ENCODE measurements at places on chromosomes 2 and 18.
A peak's percentile ranks its signal among the peaks of the same experiment; 100 is the strongest.

DNA sequence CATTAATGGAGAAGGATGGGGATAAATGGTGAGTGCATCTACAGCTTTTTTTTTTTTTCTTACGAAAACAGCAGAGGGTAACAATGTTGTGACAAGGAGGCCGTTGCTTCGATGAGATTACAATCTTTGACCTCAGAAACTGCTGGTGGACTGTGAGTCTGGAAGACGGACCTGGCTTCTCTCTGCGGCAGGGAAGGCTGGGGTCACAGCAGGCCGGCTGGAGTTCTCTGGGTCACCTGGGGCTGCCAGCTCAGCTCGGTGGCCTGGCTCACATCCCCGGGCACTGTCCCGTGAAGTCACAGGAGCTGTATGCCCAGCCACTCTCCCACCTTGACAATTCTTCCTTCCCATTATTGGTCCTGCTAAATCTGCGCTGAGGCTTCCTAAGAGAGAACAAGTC is 160.8 kb downstream of the ACKR3 start:
- no peak for DNase-seq

DNA sequence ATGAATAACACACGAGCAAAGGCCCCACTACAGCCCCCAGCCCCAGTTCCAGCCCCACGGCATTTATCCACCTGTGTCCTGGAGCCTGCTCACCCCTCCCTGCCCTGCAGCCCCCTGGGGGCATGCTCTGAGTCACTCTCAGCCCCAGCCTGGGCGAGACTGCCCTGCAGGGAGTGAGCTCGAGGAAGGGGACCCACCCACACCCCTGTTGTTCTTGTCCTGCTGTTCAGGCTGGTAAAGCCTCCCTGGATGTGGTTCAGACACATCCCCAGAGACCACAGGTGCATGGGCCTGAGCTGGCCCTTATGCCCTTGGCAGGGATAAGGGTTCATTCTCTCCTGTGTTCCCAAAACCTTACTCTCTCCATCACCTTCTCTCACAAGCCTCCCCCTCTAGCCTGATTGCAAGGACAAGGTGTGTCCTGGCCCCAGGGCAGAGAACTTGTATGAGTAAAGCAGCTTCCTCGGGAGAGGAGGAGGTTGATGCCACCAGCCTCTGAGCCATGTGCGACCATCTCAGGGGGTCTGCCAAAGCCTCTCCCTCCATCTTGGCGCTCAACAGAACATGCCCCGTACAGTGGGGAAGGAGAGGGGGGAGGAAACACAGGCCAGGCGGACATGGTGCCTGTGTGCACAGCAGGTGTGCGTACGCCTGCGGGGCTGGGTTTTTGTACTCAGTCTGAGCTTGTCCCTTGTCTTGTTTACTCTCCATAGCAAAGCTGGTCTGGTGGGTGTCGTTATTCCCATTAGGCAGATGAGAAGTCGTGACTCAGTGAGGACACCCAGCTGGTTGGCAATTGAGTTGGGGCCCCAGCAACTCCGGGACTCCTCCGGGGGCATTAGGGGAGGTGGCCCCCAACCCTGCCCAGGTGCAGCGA is 64.4 kb downstream of the CIB4 start:
- no peak for DNase-seq

- DNase-seq: no peak
Measured at GRCh38 chr2:70241340-70241739, 7.1 kb downstream of the TIA1 start.

DNA sequence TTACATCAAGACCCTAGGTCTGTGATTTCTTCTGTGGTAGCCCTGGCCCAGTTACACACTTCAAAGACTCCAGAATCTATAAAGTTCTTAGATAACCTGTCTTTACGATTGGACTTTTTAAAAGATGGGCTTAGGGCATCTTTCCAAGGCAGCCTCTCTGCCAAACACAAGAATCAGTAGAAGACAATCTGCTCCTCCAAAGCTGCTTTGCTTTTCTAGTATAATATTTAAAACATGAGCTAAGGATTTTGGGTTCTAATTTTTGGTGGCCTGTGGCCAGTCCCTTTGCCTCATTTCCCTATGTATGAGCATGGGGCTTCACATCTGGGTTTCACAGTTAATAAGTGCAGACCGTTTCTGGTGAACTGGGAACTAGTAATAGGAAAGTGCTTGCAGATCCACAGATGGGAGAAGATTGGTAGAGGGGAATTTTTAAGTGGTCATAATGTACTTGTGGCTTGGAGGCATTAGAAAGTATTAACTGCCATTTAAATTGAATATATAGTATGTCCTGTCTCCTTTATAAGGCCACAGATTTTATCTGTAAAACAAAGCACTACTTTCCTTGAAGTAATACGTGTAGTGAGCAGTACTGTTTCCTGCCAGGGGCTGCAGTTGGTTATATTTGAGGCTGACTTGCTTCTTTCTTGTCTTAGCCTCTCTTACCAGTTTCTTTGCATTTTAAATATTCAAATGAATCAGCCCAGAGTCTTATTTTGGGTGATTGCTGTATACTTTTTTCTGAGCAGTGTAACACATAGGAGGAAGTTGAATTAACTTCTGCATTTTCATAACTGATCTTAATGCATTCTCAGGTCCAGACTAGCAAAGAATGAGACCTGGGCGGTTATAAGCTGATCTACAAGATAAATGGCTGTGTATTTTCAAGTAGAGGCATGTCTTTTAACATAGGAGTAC is 1.5 kb downstream of the ARPC2 start:
- peak; percentile 68 for DNase-seq

- DNase-seq: no peak
Measured at GRCh38 chr2:18980786-18981430, 377.5 kb downstream of the OSR1 start.

DNA sequence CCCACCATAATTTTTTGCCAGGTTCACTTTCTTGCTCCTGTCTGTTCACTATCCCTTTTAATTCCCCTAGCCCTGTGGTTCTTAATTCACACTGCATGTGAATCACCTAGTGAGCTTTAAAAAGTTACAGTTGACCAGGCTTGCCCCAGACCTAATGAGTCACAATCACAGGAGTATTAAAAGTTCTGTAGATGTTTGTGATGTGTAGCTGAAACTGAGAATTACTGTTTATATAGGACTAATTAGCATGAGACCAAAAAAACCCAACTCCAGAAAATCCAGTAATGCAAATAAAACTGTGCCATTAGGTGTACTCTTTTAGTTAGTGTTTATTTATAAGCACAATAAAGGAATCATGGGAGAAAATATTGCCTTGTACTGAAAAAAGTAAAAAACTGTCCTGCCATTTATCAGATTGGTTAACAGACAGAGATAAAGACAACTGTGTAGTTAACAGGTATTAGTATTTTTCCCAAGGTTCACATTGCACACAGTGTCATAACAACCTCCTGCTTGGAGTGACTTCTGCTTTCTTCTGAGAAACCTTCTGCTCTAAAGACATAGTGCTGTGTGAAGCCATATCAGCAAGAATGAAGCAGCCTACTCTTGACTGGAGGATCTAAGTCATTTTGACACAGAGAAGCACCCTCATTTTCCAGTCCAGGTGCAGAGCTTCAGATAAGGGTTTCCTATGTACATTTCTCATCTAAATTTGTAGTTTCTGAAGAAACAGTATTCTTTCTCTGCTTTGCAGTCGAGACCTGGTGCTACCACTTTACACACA is 39.0 kb downstream of the VAPA start:
- no peak for DNase-seq

DNA sequence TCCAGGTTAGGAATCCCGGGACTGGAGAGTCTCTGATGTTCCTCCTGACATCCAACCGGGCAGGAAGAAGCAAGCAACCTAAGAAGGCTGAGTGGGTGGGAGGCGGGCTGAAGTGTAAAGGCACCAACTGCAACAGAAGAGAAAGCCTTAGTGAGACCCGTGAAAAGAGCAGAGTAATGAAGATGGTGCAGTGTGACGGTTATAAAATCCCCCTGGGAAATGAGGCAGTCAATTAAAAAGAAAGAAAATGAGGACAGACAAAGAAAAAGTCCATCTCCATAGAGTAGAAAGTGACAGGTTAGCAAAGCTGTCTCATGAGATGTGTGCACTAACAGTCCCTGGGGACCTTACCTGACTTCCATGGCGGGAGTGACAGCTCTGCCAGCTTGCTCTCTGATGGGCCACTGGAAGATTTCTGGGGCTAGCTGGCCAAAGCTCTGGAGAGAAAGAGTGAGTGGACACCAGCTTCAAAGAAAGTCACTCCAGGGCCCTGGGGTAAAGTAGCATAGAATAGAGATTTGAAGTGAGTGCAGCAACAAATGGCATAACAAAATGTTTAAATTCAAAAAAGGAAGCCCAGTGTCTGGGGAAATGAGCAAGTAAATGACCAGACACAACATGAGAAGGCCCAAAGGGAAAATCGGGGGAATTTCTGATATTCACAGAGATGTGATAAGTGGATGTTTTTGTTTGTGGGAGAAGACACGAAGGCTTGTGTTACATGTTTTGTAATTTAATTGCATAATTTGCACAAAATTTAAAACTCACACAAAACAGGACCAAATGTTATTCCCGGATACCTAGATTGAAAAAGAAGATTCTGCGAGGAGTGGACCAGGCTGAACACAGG is 44.1 kb upstream of the IGFBP2 start:
- DNase-seq: no peak

DNA sequence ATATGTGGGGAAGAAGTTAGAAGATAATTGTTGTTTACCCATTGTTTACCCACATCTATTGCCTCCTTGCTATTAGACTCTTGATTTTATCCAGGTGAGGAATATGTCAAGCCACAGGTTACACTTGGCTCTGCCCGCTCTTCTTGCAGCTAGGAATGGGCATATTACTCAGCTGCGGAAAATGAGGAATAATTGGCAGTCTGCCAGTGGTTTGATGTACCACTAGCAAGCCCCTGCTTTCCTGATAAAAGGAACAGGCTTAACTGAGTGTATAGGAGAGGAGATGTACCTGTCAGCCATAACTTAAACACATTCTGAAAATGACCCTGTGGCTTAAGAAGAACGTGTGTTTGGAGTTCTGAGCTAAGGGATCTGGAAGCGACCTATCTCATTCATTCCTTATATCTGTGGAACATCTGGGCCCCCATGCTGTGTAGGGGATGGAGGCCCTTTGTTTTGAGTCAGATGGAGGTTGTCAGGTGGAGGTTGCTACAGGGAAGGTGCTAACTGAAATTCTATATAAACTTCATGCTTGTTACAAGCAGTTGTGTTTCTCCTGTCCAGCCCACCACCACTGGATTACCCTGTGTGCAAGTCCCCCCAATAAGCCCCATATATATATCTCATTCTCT is 4.6 kb upstream of the FMNL2 start:
- DNase-seq: no peak

DNA sequence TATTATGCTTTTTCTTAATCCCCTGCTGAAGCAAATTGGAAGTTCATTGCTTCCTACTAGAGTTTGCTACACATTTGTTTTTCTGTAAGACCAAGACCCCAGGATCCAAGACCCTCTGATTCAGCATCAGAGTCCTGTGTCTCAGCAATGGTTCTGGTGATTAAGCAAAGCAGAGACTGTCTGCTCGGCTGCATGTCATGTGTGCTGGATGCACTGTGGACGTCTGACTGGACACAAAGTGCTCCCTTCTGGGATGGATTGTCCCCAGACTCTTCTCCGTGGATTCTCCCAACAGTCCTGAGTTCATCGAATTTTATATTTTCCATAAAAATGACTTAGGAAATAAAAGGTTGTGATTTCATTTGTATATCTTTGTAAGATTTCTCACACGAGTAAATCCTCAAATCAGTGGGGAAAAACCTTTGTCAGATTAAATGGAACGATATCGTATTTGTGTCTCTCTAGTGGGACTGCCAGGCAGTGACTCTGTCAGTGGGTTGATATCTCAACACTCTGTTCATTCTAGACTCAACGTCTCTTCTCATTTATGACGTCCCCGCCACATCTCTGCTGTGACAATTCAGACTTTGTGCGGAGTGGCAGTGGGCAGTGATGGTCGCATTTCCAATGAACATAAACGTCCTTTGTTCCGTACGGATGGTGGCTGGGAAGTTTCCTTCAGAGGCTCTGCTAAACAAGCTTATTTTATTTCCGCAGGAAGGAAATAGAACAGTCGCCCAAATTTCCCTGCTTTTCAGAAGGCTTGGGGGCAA is 58.6 kb downstream of the NCAPH start:
- no peak for DNase-seq

DNA sequence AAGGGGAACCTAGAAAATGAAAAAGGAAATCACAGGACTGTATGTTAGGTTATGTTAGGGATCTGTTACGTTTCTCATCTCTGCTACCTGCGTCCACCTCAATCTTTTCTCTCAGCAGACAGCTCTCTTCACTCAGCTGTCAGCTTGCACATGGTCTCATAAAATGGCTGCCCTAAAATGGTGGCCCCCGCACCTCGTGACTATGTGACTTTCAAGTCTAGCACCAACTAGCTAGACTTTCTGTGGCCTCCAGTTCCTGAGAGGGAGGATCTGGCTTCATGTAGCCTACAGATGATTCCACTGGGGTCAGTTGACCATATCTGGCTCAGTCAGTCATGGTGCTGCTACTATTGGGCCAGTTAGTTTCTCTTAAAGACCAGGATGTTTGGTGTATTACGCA is 147.2 kb upstream of the SLC1A4 start:
- no peak for DNase-seq

DNA sequence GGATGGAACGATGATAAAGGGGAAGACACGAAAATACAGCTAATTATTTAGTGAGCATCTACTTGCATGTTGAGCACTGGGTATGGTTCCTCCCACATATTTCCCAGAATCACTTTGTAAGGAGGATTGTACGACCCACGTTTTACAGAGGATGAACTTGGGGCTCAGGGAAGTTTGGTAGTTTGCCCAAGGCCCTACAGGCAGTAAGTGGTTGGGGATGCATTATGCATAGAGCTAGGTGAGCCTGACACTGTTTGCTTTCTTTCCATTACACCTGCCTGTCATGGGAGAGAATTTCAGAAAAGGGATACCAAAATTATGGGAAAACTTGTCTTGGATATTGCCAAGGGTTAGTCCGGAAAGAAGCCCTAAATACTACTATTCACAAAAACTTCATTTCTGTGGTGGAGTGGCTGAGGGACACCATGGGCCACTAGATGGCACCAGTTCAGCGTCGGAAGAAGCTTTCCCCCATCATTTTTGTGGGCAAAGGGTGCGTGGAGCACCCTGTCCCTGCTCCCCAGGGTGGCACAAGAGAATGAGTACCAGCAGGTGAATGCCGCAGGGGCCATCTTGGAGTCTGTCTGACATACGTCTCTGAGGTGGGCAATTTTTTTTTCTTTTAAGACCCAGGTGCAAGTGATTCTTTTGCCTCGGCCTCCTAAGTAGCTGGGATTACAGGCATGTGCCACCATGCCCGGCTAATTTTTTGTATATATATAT is 23.5 kb upstream of the C18orf32 start:
- DNase-seq: peak; percentile 67

- DNase-seq: no peak
Measured at GRCh38 chr2:14223576-14223975, 408.9 kb upstream of the LRATD1 start.

- DNase-seq: no peak
Measured at GRCh38 chr18:5982332-5982731, 87.0 kb upstream of the TMEM200C start.

- no peak for DNase-seq
Measured at GRCh38 chr2:223051693-223052289, at the start of gene KCNE4. Gene KCNE4 (plus strand): TSS chr2:223052190. CDS start chr2:223052831, 641 bp downstream.

GRCh38 chr18:44816477-44816876 is 135.8 kb downstream of the SETBP1 start:
- DNase-seq: no peak
